ENCODE measurements at places on chromosomes 5 and 9.

GRCh38 chr9:91902475-91903125 is 47.4 kb downstream of the ROR2 start:
- no peak for DNase-seq

DNA sequence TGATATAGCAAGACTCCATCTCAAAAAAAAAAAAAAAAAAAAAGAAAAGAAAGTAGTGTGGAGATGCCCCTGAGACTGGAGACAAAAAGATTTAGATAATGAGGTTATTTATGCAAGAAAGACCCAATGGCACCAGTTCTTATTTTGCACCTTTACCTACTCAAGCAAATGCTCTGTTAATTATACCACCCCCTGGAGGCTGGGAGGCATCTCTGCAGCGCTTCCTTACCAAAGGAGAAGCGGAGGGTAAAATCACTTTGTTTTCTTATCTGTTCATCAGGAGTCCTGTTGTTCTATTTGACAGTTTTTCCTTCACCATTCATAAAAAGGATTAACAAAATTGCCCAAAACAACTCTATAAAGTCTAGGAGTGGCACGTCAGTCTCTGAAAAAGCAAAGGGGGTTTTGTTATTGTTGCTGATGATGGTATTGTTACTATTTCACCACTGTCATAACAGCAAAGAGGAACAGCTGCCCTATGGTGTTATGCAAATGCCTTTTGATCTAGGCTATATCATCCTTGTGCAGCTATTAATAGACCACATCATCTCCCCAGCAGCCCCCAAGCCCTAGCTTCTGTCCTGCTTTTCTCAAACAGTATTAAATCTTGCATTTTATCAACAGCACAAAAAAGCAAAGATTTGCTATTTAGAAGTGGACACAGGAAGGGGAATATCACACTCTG is 174.0 kb downstream of the PALM2AKAP2 start:
- no peak for DNase-seq

GRCh38 chr5:160185626-160186360 is 43.5 kb upstream of the FABP6 start:
- DNase-seq, result no peak

DNA sequence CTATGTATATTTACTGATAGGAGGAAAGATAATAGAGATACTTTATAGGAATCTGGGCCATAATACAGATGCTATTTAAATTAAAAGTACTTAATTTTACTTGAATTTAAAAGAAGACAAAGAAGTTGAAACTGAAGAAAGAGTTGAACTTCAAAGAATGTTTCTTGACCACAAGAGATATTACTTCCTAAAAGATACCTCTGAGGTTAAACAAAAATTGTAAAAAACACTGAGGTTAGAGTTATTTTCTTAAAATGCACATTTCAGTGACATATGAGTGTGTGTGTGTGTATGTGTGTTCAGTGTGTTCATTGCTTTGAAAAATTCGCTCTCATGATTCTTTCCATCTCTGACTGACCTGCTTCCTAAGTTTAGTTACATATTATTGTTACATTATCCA is 3.5 kb upstream of the SEPTIN8 start:
- DNase-seq, result no peak

DNA sequence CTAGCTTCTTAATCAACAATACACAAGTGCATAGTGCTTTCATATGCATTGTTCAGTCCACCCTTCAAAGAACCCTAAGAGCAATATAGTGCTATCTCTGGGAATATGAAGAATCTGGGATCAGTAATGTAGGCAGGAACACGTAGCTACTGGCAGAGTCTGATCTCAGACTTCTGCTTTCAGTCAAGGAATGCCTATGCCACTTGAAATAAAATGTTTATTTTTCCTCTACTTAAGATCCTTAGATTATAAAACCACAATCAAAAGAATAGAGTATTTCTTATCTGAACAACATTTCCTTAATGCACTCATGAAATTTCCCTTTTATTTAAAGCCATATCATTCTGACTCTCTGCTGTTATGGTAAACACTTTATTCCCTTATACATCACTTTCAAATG is 1407.8 kb upstream of the C9orf72 start:
- no peak for DNase-seq

DNA sequence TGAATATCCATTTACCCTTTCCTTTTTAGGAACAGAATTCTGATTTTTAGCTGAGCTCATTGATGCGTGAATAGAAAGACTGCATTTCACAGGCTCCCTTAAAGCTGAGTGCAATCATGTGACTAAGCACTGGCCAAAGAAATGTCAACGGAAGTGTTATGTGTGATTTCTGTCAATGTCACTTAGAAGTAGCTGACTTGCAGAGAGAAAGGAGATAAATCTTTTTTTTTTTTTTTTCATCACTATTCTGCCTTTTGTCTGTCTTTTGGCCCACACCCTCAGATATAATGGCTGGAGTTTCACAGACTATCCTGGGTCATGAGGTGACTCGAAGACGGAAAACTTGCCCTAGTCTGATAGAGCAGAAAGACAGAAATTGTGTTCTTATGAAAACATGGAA is 39.3 kb upstream of the SLC27A6 start:
- no peak for DNase-seq

- peak; percentile 58 for DNase-seq
Observed at GRCh38 chr9:272251-273213, 57.9 kb downstream of the DOCK8 start.

DNA sequence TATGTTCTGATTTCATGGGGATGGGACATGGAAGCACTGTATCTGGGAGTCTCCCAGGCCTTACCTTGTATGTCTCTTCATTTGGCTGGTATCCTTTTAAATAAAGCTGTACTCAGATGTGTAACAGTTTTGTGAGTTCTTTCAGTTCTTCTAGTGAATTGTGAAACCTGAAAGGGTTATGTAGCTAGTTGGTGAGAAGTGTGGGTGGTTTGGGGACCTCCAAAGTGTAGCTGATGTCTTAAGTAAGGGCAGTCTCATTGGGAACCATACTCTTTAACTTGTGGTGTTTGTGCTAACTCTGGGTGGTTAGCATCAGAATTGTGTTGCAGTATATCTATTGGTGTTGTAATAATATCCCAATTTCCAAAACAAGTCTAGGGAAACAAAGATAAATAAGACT is 166.9 kb upstream of the CCNH start:
- no peak for DNase-seq

DNA sequence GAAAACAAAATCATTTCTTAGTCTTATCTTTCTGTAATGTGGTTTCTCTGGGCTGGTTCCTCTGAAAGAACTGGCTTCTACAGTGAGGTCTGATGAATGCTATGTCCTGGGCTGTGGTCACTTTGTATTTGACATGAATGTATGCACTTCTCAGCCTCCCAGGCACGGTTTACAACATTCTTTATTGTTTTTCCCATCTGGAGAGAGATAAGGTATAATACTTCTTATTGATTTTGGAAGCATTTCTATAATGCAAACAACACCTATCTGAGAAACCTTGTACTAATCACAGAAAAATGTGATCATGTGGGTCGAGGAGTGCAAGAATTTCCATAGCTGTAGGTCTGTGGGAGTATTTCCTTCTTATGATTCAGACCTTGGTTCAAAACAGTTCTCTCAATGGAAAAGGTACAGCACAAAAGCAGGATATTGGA is 46.9 kb downstream of the ACTBL2 start:
- DNase-seq, result no peak

GRCh38 chr9:106334081-106334480 is 528.9 kb upstream of the ZNF462 start:
- no peak for DNase-seq
